ENCODE measurements at places on chromosomes 1 and 21.

- DNase-seq = peak; percentile 44
These were observed 48.0 kb downstream of the SMYD2 start for GRCh38 chr1:214328770-214329469.

DNA sequence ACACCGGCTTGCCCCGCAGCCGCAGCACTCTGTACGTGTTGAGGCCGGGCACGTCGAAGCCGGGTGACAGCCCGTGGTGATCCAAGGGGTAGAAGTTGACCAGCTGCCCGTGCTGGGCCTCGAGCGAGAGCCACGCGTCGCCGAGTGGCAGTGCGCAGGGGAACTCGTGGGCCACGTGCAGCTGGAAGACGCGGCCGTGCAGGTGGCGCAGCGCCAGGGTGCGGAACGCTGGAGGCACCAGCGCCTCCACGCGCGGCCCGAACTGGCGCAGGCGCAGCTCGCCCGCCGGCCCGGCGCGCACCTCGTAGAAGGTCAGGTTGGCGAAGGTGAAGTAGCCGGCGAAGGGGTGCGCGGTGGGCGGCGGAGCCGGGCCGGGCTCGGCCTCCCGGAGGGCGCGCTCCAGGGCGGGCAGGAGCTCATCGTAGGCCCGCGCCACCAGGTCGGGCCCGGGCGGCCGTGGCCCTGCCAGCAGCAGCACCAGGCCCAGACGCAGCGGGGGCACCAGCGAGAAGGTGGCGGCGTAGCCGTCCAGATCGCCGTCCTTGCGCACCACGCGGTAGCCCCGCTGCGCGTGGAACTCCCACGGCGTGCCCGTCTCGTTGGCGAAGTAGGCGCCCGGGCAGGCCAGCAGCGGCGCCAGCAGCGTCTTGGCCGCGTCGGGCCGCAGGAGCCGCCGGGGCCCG, 19.5 kb downstream of the LACTBL1 start:
- no peak for DNase-seq

DNA sequence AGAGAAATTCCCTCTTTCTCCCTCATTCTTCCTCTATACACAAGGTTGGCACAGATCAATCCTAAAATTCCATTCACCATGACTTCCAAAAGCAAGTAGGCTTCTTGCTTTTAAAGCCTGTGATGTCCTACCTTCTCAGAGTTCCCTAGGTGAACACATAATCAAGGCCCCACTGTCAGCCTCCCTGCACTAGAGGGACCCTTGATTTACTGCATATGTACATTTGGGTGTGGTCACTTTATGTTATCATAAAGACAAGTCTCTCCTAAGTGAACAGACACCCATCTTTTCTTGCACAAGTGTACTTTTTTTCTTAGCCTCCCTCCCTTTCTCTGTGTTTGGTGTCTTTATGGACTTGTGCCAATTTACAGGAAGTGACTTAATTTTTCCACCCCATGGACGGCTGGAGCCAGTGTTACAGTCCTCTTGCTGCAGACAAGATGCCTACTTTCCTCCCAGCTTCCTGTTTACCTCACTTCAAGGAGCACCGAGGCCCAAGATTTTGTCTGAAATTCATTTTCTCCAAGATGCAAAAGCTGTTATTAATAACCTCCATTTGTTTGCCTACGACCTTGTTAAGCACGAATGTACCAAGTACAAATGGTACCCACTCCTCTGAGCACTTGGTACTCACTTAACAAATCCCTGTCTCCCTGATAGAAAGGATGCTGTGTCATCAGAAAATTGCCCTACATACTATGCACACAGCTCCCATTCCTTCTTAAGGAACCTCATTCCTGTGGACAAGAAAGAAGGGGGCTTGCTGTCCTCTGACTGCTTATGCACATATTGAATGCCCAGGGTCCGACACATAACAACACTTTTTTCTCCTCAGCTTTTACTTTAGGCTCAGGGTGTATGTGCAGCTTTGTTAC, 82.8 kb upstream of the SLC44A3 start:
- no peak for DNase-seq

- no peak for DNase-seq
These were observed 21.2 kb downstream of the PRRX1 start for GRCh38 chr1:170685166-170685565.

DNA sequence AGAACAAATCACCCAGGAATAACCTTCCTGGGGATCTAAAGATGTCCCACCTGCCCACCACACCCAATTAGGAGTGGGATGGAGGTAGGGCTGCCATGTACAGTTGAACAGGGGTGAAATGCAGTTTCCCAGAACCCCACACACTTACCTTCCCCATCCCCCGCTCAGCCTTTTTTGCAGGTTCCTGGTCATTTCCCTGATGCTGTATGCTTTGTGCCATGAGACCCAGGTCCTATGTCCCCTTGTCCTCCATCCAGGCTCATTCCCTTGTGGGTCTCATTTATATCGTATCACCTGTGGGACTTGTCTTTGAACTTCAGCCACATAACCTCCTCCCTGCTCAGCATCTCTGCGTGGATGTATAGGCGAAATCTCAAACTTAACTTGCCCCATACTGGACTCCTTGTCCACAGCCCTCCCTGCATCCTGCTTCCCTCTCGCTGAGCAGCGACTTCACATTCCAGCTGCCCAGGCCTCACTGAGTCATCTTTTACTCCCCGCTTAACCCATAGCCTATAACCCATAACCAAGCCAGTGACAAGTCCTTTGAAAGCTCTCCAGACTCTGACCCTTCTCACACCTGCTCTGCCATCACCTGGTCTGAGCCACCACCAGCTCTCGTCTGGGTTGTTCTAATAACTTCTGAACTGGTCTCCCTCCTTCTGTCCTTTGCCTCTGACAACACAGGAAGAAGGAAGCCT, 4.7 kb downstream of the LDLRAD2 start:
- DNase-seq = no peak

DNA sequence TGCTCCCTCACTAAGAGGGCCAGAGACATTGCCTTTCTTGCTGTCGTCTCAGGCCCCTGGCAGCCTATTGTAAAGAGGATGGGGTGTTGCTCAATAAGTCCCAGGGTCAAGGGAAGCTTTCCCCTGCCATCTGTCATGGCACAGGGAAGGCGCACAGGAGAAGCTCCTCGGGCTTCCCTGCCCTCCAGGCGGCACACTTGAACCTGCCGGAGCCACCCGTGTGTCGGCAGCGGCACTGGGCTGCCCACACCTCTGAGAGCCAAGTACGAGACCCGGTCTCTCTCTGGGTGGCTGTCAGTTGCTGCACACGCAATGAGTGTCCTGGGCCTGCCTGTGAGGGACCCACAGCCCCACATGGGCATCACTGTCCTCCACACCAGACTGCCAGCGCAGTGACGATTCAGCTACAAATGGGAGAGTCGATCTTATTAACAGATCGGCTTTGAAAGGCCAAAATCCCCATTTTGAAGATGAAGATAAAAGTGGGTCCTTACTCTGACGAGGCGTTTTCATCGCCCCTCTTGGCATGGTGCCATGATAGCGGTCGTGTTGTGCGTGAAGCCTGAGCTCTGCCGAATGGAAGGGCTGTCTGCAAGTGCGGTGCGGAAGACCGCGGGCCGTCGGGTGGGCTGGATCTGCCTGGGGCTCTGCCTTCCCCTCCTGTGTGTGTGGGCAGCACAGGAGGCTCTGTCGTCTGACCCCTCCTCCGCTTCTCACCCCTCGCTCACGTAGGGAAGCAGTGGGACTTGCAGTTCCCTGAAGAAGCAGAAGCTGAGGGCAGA, 29.2 kb upstream of the PDXK start:
- DNase-seq = no peak

- DNase-seq = no peak
These were observed 114.8 kb upstream of the PAXBP1 start for GRCh38 chr21:32886339-32886738.

DNA sequence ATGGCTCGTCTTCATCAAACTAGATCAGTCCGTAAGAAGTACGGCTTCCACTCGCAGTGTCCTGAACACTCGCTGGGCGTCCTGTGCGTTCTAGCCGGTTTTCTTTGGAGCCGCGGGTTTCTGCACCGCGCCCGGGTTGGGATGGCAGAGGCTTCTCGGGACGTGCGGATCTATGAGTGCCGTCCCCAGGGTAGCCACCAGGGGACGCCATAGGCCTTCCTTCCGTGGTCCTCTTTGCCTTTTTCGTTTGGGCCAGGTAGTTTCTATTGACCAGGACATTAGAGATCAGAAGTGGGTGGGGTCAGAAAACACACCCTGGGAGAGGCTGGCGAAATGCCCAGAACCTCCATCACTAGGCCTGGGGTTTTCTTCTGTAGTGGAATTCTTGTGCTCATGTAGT, 273.8 kb downstream of the FAM72C start:
- no peak for DNase-seq

- peak; percentile 20 for DNase-seq
These were observed 12.3 kb upstream of the DMBX1 start for GRCh38 chr1:46477153-46477929.

DNA sequence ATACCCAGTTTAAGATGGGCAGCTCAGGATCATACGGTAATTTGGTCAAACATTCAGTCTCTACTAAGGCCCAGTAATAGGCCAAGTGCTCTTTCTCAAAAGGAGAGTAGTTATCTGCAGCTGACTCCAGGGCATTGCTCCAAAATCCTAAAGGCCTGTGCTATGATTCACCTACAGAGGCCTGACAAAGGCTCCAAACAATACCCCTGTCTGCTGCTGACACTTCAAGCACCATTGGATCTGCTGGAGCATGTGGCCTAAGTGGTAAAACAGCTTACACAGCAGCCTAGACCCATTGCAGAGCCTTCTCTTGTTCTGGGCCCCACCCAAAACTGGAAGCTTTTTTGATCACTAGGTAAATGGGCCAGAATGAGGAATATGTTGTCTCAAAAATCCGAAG, 22.8 kb downstream of the SLAMF7 start:
- no peak for DNase-seq

DNA sequence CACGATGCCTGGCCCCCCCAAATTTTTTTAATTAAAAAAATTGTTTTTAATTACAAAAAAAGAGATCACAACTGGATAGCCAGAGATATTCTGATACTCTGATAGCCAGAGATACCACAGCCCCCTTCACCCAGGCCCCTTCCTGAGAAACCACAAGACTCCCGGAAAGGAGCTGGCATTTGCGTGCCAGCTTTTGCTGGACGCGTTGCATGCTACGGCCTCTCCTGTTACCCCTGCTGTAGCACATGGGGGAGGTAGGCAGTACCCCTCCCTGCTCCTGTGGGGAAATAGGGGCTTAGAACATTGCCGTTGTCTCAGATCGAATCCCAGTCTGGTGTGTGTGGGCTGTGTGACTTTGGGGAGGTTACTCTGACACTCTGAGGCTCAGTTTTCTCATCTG, 22.7 kb downstream of the MFAP2 start:
- no peak for DNase-seq

DNA sequence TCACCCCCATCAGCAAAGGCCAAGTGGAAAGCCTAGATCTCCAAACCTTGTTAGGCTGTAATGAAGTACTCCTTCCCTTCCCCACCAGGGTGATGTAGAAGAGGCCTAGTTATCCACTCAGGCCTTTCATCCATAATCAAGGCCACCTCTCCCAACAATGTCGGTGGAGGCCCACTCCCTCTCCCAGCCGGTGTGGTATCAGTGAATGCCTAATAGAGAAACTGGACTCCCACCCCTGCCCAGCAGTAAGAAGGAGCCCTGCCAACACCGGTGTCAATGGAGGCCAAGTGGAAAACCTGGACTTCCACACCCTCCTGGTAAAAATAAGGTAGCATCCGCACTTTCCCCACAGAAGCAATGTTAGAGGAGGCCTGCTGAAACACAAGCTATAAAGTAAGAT, 23.9 kb downstream of the NDUFS5 start:
- no peak for DNase-seq

DNA sequence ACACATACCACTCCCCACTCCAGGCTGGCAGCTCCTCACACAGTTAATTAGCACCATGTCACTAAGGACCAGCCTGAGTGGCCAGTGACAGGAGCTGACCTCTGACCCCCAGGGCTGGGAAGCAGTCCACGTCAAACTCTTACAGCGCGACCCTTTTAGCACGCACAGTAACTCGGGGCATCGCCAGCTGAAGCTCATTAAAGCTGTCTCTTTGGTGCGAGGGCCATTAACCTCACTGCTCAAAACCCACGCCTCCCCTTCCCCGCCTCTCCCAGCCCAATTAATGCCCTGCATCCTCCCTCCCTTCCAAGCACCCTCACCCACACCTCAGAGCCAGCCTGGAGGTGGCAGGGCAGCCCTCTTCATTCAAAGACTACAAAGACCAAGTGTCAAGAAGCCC, 31.7 kb downstream of the DMAP1 start:
- no peak for DNase-seq

DNA sequence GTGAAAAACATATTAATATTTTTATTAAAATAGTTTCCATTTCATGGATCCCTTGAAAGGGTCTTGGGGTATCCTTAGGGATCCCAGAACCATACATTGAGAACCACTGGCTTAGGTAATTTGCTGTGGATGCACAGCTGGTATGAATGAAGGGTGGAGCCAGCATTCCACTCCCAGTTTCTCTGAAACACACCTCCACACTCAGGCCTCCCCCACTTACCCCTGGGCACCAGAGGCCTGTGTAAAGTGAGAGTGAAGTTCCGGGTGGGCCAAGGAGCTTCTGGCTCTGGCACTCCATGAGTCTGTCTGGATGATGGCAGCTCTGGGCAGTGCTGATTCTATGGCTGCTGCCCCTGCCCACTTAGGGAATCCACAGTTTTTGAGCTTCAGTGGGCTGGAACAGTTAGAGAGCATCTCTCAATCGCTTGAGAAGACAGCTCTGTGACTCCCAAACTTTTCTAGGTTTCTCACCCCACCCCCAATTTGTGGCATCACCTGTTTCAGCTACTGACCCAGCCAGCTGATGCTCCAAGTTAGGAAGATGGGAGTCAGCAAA, 57.8 kb upstream of the CD1D start:
- DNase-seq = no peak

DNA sequence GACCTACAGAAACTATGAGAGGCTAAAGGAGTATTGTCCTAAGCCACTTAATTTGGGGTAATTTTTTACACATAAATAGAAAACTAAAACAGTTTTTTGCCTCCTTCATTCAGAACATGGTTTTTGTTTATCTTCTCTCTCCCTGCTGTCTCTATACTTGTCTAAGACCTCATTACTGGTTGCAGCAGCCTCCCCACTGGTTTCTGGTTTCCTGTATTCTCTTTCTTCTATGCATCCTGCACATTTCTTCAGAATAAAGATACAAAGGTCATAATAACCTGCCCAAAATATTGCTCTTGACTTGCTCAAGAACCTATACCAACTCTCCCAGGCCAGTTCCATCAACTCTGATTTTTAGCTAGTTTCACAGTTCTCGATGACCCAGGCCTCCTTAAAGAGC, 19.8 kb upstream of the BOLA1 start:
- DNase-seq = no peak

- DNase-seq = no peak
These were observed 692.9 kb downstream of the USP25 start for GRCh38 chr21:16422702-16423101.

DNA sequence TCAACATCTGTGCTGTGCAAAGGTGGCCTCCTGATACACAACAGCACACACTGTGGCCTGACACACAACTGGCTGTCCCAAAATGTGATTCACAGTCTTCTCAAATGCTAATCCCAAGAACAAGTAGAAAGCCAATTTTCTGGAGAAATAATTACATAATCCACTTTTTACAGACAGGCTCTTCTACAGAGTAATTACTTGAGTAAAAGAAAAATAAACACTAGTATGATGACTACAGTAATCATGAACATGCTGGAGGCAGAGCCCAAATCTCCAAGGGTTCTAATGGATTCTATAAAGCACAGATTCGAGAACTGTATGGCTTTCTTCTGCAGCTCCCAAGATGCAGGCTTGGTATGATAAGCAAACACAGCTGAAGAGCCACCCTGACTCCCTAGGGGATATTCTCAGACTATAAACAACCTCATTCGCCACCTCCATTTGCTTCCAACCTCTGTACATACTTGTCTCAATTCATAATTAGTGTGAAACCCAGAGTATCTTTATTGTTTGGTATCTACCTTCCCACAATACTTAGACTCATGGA, 81.9 kb downstream of the SIPA1L2 start:
- DNase-seq = no peak

Measured in NCI-H510A (cell line).